ENCODE measurements at places on chromosomes 5 and 9. TPM values are rescaled to one million over a fixed set of nuclear protein-coding genes. Genes with fewer than 3 reads are reported as not detected.

Gene ROR2
- 0.15 TPM for total RNA-seq

Gene SLC6A7
- total RNA-seq, result not detected

Gene SMAD5
- total RNA-seq, result 22.8 TPM

Gene SCGB3A2
- not detected for total RNA-seq

Gene SLC36A2
- total RNA-seq, result not detected

Gene GZMA
- not detected for total RNA-seq

Gene FUBP3
- 31.1 TPM for total RNA-seq

Gene EFNA5
- total RNA-seq, result 0.60 TPM

Gene SLC34A1
- 3.0 TPM for total RNA-seq

Gene GABRA6
- total RNA-seq, result not detected

Gene FIBCD1
- total RNA-seq, result not detected

Gene BHMT2
- total RNA-seq, result 374 TPM

Gene ARL14EPL
- total RNA-seq, result not detected

Gene CDH9
- total RNA-seq, result not detected

Gene ARHGEF28
- 14.4 TPM for total RNA-seq

Gene FBXL7
- 1.1 TPM for total RNA-seq

DNA sequence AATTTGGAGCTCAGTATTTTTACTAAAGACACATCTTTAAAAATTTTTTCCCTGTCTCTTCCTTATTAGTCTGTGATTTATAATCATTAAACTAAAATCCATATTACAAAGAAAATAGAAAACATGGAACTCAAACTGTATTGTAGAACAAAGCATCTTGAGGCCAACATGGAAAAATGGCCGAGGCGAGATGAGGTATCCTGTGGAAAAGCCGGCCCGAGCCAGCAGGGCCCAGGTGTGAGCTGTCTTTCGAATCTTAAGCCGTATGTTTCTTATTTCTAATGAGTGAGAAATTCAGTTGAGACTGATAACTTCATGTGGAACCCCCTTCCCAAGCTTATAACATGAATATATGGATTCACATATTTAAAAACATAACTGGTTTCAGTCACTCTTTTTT lies 170.4 kb upstream of the OTULINL start:
- DNase-seq, result no peak

DNA sequence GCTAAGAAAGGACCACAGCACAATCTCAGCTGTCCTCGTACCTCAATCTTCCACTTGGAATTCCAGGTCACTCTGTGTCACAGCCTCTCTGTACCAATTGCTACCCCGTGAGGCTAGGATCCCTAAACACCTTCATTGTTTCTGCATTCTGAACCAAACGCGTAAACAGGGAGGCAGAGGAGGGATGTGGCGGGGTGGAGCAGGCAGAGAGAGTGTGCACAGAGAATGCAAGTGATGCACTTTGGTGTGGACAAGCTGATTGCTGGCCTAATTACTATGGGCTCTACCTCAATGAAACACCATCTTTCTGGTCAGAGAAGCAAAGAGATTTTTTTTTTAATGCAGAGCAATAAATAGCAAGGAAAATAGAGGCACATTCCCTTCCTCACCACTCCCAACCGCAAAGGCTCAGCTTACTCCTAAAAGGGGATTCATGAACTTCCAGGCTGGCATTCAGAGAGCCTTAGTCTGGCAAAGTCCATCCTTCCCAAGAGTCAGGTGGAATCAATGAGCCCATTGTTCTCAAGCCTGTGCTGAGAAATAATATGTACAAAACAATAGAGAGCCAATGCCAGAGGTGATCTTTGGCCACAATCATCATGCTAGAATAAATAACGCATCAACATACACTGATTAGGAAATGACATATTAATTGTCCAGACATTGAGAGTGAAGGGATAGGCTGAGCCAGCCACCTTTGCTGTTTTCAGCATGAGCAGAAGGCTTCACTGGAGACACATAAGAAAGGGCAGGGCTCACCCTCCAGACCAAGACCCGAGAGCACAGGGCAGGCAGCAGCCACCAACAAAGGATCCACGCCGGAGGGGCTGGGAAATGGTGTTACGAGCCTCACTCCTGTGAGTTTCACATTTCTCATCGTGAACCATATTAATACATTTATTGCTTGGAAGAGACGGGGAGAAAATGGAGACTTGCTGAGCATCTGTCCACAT lies 278.8 kb downstream of the ENC1 start:
- DNase-seq, result no peak

DNA sequence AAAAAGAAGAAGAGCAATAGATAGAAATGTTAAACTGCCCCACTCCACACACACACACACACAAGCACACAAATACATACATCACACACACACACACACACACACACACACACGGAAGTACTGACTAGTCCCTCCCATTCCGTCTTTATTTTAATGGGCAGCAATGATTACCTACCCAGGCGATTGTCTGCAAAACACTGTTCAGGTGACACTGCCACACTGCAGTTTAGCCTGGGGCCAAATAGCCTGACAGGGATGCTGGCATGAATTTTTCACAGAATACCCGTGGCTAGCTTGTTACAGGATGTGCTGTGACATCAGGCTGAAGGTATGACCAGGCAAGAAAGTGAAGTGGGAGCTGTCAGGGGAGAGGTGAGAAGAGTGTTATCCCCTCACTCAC lies 86.9 kb downstream of the FRMD3 start:
- no peak for DNase-seq

- no peak for DNase-seq
Measured at GRCh38 chr9:84212982-84213381, 127.6 kb downstream of the SLC28A3 start.

GRCh38 chr9:13684656-13685055 lies 405.2 kb upstream of the MPDZ start:
- no peak for DNase-seq

GRCh38 chr5:2631758-2632157 lies 119.7 kb downstream of the IRX2 start:
- no peak for DNase-seq

- no peak for DNase-seq
Measured at GRCh38 chr9:90547896-90548295, 94.7 kb downstream of the DIRAS2 start.

DNA sequence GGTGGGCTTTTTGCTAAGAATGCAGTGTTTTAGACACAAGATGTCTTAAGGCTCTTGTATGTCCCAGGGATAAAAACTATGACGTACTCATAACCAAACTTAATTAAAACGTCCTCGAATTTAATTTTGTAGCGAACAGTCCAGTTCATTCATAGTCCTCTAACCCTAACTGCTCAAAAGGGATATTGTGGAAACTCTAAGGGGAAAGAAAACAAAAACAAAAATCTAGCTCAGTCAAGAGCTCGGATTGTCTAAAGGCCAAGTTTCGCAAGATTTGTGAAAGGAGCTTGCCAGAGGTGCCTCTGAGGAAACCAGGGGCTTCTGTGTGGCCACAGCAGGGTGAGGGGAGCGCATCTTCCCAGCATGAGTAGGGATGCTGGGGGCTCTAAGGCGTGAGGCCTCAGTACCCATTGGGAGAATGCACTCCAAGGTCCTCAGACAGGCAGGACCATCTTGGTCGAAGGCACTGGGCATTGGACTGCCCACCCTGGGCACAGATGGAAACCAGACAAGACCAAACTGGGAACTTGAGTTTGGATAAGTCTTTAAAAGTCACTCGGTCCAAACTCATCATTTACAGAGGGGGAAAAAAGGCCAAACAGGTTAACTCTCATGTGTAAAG lies 71.8 kb downstream of the PRRT1B start:
- no peak for DNase-seq

- DNase-seq, result no peak
Measured at GRCh38 chr9:79129865-79130480, 441.8 kb upstream of the TLE4 start.

GRCh38 chr9:81522716-81523551 lies 166.4 kb downstream of the TLE1 start:
- DNase-seq, result no peak

GRCh38 chr9:113221800-113222481 lies 597 bp downstream of the SLC31A1 start:
- DNase-seq, result no peak

DNA sequence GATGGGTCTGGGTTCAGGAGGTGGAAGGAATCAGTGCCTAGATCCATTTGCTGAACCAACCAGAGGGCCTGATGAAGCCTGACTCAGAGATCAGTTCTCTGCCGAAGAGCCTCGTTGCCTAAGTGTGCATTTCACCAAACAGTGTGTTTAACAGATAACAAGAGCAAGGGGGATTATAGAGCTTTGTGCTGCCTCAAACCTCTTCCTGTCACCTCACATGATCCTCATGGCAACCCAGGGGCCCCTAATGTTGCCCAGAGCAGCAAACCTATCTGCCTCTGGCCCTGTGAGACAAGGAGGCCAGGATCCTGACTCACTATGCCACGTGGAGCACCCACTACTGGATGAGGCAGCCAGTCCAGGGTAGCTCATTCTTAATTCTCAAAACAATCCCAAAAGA lies 66.3 kb upstream of the EPB41L4B start:
- no peak for DNase-seq

DNA sequence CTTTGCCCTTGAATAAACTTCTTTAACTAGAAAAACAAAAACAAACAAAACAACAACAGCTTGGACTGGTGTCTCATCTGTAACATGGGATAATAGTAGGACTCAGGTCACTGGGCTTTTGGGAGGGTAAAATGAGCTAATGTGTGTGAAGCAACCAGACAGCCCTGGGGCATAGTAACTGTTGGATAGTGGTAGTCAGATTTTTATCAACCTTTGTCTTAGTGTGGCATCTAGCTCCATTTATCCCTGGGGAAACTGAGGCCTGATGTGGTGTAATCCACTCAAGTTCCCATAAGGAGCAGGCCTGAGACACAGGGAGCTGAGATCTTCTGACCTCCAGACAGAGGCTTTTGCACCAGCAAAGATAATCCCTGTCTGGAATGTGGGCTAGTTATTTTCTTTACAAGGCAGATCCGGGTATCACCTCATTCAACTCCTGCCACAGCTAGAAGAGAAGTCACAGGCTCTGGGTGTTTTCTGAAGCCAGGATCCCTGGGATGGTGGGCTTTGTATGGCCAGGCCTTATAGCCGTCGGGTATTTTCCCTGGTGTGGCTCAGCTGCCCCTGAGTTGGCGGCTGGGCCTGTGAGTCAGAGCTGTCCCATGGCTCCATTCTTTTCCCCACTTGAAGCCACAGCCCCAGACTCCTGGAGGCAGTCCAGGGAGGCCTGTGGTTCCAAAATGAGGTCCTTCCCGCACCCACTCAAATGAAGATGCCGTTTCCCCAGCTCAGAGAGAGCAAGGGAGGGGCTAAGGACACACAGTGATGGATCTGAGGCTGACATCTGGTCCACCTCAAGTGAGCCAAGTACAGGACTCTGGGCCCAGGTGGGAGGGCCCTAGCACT lies 26.1 kb upstream of the CSF1R start:
- DNase-seq, result no peak

GRCh38 chr5:122129306-122129705 lies at the start of gene ZNF474:
TSS of gene ZNF474 (plus strand) at chr5:122129546. CDS start at chr5:122151991, 22,445 bp downstream.
- DNase-seq, result no peak

DNA sequence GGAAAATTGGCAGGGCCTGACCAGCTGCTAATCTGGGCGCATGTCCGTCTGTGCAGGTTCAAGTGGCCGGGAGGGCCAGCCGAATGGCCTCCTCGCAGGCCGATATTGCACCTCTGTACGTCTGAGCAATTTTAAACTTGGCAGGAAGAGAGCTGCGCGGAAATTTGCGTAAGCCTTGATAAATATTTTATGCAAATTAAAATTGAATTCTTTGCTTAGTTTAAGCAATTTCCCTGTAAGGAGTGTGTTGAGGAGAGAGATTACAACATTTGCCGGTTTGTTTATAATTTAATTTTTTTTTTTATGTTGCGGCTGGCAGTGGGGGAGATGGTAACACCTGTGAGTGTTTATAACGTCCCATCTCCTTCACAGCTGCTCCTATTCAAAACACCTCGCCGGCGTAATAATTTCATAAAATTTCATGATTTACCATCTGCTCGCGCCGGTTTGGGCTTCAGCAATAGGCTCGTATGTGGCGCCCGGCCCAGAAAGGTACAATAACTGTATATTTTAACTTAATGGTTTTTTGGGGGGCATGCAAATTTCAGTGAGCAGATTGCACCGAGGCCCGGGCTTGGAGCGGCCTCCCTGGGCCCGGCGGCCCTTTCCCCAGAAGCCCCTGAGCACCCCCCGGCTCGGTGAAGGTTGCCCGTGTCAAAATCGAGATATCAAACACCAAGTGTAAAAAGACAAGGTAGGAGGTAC lies 269.4 kb upstream of the MVB12B start:
- DNase-seq, result no peak

- peak; percentile 44 for DNase-seq
Measured at GRCh38 chr9:128120741-128121465, 6.6 kb downstream of the PTGES2 start.

- DNase-seq, result no peak
Measured at GRCh38 chr9:89523948-89524347, 26.0 kb upstream of the SEMA4D start.

GRCh38 chr9:93183663-93184431 lies at the start of gene WNK2:
TSS of gene WNK2 (plus strand) at chr9:93184139. CDS start at chr9:93184930, 791 bp downstream.
- no peak for DNase-seq

- DNase-seq, result no peak
Measured at GRCh38 chr9:16532272-16532671, 338.2 kb downstream of the BNC2 start.

GRCh38 chr9:136567651-136568287 lies 21.9 kb upstream of the NOTCH1 start:
- no peak for DNase-seq

DNA sequence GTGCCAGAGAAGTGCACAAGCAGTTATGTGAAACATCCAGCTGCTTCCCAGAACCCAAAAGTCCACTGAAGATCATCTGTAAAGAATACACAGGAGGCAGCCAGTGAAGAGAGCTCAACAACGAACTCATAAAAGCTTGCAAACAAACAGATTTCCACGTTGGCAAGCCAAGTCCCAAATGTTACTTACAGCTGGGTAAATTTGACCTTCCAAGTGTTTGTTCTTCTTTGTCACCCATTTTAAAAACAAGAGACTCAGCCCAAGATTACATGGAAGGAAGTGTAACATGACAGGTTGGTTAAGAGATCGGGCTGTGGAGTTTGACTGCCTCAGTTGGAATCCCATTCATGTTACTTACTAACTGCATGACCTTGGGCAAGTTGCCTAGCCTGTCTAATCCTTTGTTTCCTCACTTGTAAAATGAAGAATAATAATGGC lies 174.9 kb upstream of the PAPPA start:
- DNase-seq, result no peak

DNA sequence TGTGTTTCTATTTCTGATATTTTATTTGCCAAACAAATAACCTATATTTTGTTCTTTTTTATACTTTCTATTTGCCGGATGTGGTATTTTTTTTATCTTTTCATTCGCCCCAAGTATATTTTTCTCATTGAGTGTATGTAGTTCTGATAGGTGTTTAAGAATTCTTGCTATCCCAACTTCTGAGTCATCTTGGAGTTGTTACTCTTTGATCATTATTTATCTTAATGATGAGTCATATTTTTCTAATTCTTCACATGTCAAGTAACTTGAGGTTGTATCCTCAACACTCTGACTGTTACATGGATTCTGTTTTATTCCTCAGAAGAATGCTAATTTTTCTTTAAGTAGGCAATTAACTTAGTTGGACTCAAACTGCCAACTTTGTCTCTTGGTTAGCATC lies 498.1 kb downstream of the TLE1 start:
- DNase-seq, result no peak

GRCh38 chr9:4983601-4984165 lies 1.4 kb upstream of the JAK2 start:
- no peak for DNase-seq
